Endothelial cell of umbilical vein (primary cell): ENCODE measurements at places on chromosomes 11 and 22. TPM values are rescaled to one million over a fixed set of nuclear protein-coding genes. Genes with fewer than 3 reads are reported as not detected.

KRTAP5-10 gene
- not detected in 2 replicates for total RNA-seq

TNNT3 gene
- not detected in 2 replicates for total RNA-seq

TUG1 gene
- total RNA-seq = 76.8 and 85.9 TPM in 2 replicates

KIF18A gene
- 14.1 and 18.5 TPM in 2 replicates for total RNA-seq

MRGPRF gene
- not detected in 2 replicates for total RNA-seq

C11orf97 gene
- total RNA-seq = not detected in 2 replicates

PHETA2 gene
- 23.4 and 25.4 TPM in 2 replicates for total RNA-seq

BAIAP2L2 gene
- 0.16 and 0.20 TPM in 2 replicates for total RNA-seq

OR51I1 gene
- not detected in 2 replicates for total RNA-seq

DNA sequence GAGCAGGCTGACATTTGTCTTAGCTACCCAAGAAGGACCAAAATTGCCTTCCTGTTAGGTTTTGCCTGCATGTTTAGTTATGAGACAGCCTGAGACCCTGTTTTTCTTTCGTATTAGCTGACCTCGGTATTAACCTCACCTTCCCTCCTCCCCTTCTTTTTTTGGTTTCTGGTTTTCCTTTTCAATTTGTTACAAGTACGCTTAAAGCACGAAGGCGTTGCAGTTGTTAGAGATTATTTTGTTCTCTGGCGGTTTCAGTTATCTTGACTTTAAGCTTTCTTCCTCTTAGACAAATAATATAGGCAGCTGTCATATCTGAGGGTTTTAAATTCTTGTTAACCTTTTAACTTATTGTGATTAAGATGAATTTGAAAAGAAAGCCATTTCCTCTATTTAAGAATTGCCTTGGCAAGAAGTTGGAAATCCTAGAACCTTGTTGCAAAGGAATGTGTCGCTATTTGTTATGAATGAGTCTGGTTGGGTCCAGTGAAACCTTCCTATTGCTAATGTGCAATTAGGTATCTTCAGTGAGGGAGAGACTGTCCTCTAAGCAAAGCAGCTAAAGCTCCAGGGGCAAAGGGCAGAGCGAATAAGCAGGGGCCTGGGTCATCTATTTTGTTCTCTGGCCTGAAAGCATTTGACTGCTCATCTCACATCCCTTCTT lies 45.7 kb downstream of the PACS1 start:
- DNase-seq = peak; percentile 55

DNA sequence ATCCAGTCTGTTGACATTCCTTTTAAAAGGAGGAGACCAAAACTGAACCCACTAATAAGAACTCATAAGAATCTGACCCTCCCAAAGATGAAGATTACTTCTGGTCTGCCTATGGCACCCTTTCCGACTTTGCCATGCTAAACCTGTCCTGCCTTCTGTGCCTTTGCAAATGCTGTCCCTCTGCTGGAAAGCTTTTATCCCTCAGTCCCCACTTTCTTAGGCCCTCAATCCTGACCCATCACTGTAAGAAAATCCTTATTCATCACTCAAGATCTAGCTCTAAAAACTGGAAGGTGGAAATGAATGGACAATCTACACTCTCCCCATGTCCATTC lies 10.4 kb downstream of the MPZL3 start:
- DNase-seq = no peak

- no peak for DNase-seq
These were observed 257.1 kb downstream of the BUD13 start for GRCh38 chr11:116515664-116516184.

GRCh38 chr22:23124611-23125511 lies 16.9 kb downstream of the RSPH14 start:
- DNase-seq = no peak

DNA sequence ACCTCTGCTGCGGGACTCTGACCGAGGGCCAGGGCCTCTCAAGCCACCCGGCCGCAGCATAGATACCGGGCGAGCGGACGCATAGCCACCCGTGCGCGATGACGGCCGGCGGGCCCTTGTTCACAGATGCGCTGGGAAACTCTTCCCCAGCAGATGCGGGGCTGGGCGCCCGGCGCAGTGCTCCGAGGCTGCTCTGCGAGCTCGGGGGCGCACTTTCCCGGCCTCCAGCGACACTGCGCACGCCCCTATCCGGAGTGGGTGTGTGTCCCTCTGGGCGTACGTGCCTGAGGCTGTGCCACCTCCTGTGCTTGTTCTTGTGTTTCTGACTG lies 104.7 kb upstream of the E2F8 start:
- DNase-seq = no peak

- DNase-seq = peak; percentile 6
These were observed 64.6 kb downstream of the ST3GAL4 start for GRCh38 chr11:126419801-126420697.

DNA sequence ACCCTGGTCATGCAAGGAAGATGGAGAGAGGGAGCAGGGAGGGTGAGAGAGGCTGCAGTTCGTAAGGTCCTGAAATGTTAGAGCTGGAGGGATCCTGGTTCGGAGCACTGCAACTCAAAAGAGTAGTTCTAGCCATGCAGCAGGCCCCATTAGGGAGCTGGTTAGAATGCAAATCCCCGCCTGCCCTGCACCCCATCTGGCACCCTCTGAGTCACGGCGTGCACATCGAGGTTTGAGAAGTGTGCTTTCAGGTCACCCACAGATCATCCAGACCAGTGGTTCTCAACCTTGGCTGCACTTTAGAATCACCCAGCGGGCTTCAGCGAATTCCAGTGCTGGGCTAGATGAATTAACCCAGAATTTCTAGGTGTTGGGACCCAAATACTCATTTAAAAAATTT lies 48.2 kb downstream of the ST3GAL4 start:
- no peak for DNase-seq

DNA sequence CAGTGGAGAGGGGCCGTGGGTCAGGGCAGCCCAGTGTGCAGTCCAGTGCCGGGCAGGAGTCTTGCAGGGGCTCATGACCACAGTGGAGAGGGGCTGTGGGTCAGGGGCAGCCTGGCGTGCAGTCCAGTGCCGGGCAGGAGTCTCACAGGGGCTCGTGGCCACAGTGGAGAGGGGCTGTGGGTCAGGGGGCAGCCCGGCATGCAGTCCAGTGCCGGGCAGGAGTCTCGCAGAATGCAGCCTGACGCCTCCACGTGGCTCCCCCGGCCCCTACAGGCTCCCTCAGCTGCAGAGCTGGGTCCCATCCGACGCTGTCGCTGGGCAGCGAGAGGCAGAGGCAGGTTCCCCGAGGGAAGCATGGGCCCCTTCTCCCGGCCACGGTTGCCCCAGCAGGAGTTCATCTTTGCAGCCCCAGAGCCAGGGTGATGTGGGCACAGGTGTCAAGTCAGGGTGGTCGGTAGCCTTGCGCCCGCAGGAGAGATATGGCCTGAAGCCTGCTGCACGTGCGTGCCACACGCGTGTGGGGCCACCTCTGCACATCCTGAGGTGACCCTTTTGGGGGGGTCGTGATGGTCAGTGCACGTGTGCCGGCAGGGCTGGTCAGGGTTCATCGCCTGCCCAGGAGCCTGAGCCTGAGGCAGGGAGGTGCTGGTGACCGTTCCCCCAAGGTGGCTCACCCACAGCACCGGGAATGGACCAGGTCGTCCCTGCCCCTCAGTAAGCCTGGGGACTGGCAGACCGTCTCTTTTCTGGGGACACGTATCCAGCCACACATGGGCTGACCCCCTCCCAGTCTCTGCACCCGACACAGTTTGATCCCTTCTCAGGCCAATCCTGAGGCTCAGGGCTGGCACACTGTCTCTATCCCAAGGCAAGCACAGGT lies 2.9 kb downstream of the IFITM5 start:
- no peak for DNase-seq

DNA sequence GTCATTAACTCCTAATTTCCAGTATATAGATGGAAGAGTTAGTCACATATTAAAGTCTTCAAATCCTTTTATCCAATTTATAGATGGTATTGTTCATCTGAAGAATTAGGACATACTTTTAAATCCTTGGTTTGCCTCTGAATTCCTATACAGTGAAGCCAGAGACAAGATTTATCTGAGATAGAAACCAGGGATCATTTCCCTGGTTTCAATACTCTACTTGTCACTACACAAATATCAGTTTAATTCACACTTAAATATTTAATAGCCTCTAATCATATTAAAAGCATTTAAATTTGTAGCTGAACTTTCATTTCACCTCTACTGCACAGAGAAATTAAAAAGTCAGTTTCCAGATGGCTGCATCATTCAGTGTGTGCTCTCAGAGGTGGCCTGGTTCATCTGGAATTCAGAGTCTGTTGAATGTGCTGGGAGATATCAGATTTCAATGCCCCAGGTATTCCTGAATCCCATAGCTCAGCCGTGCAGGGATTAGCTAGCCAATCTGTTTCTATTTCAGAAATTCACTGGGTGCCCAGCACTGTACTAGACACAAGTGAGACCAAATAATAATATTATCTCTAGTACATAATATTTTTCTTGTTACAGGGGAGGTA lies 344.3 kb downstream of the AASDHPPT start:
- DNase-seq = no peak

GRCh38 chr22:27609451-27609888 lies 192.1 kb downstream of the MN1 start:
- DNase-seq = no peak

DNA sequence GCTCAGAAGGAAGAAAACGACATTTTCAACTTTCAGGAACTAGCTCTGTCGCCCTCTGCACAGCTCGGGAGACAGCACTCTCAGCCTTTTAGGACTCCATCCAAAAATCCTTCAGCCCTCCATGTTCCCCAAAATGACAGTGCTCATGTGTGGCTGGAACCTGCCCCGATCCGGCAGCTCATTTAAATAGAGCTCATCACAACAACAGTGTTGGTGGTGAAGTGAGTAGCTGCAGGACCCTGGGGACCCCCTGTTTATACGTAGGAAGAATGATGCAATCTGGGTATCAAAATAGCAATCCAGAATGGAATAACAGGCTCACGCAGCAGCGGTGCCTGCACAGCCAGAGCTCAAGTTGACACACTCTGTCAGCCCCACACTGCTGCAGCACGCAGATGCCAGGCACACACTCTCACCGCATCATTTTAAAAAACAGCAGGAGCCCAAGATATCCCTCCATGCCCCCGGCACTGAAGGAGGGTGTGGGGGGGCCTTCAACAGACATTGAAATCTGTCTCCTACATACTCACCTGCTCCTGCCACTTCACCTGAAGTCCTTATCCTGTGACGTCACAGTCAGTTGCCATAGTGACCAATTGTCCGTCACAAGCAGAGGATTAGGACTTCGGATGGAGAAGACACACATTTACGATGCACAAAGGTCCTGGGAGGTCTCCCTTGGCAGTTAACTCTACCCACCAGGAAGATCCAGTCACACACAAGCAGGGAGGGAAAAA lies 24.0 kb downstream of the TRIM66 start:
- no peak for DNase-seq

GRCh38 chr11:131875611-131876010 lies 505.2 kb downstream of the NTM start:
- no peak for DNase-seq

DNA sequence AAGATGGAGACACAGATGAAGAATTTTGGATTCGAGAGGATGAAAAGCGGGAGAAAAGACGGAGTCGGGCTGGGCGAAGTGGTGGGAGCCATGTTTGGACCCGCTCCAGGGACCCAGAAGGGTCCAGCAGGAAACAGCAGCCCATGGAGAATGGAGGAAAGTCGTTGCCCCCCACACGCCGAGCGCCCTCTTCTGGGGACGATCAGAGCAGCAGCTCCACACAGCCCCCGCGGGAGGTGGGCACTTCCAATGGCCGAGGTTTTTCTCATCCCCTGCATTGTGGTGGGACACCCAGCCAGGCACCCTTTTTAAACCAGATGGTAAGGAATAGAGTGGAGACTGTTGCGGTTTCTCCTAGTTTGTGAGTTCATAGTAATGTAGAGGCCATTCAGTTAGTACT lies 22.8 kb upstream of the SLC25A18 start:
- DNase-seq = no peak

GRCh38 chr11:66967670-66968425 lies 7.3 kb upstream of the C11orf86 start:
- peak; percentile 69 for DNase-seq

DNA sequence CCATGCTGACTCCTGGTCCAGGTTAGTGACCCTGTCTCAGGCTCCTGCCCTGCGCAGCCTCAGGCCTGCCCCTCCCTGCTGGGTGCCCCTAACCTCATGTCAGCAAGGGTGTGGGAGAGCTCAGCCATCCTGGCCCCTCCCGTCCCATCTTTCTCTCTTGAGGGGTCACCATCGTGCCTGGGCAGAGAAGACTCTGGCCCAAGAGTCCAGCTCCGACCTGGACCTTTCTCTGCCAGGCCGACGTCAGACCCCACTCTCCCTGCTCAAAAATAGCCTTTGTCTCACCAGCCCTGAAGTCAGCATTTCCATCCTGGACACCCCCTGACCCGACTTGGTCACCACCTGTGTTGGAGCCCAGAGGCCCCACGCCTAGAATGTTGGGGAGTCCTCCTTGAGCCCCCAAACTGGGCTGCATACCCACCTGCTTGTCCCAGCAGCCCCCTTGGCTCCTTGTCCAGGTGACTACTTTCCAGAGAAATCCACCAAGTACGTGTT lies 4.9 kb downstream of the SCGB1C1 start:
- DNase-seq = no peak

DNA sequence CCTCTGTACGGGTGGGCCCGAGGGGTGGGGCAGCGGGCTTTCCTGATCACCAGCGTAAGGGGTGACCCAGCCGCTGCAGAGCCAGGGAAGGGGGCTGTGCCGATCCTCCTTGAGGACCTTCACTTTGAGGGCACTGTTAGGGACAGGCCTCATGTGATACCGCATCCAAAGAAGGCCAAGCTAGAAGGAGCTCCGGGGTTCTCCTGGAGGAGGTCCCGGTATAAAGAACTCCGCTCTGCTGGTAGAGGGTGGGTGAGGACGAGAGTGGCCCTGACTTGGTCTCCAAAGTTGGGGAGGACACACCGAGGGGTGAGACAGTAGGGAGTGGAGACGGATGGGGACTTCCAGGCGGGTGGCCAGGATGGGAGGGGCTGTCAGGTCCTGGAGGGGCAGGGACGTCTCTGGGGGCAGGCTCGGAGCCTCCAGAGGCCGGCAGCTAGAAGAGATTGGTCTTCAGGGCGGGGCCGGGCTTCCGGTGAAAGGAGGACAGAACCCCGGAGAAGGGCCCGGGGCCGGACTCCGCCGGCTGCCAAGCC lies 4.6 kb downstream of the PHOX2A start:
- DNase-seq = no peak

DNA sequence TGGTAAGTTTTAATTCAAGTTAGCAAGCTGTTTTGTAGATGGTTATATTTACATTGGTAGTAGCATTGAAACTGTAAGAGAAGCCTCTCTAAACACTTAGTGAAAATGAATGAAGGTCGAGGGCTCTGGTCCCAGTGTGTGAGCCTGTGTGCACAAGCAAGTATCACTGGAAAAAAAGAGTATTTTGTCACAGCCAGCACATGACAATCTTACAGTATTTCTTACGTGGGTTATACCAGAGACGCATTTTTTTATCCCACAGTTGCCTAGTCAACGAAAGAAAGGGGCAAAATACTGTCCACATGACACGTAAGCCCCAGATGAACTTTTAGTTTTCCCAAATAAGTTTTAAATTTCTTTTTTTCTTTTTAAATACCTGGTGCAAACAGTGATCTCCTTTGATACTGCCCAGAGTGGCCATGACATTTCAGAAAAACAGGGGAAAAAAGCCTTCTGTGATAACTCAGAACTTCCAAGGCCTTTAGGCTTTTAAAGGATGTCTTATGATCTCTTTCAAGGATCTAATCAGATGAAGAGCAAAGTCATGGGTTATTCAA lies 23.5 kb downstream of the RAB38 start:
- DNase-seq = no peak
